Ureter (tissue), 1 donor: ENCODE measurements at places on chromosomes 4 and X. TPM values are rescaled to one million over a fixed set of nuclear protein-coding genes. Genes with fewer than 3 reads are reported as not detected.

- no peak for DNase-seq
Observed at GRCh38 chr4:142778900-142779299, 67.2 kb downstream of the INPP4B start.

DNA sequence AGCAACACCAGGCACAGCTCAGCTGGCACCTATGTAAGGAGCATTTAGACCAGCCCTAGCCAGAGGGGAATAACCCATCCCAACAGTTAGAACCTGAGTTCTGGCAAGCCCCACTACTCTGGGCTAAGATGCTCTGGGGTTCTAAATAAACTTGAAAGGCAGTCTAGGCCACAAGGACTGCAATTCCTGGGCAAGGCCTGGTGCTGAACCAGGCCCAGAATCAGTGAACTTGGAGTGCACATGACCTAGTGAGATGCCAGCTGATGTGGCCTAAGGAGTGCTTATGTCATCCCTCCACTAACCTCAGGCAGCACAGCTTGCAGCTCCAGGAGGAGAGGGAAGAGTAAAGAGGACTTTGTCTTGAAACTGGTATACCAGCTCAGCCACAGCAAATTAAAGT lies 7.6 kb upstream of the PRRG3 start:
- DNase-seq: no peak

GRCh38 chr4:99215521-99215920 lies 3.5 kb downstream of the ADH6 start:
- no peak for DNase-seq

GRCh38 chr4:76680952-76681351 lies 217.0 kb downstream of the SOWAHB start:
- DNase-seq: no peak

GRCh38 chr4:103664436-103665075 lies 55.2 kb downstream of the TACR3 start:
- no peak for DNase-seq

GRCh38 chr4:157128395-157128794 lies 52.4 kb downstream of the GLRB start:
- DNase-seq: no peak

Gene PNMA3
- total RNA-seq: 1.2 TPM

GRCh38 chr4:174133551-174133950 lies 149.9 kb downstream of the FBXO8 start:
- DNase-seq: no peak

DNA sequence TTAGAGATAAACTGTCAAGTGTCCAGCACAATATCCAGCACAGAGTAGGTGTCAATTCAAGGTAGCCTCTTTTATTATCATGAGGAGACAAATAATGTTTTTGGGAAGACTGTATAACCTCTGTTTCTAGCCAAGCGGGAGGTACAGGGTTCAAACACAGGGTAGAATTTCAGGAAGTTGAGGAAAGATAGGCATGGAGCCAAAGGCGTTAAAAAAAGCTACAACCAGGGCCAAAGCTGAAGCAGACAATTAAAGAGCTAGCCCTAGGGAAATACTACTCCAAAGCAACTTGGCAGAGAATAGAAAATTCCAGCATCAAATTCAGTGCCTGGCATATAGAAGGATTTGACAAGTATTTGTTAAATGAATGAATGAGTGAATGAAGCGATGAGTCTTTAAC lies 40.0 kb upstream of the CASK start:
- DNase-seq: no peak

DNA sequence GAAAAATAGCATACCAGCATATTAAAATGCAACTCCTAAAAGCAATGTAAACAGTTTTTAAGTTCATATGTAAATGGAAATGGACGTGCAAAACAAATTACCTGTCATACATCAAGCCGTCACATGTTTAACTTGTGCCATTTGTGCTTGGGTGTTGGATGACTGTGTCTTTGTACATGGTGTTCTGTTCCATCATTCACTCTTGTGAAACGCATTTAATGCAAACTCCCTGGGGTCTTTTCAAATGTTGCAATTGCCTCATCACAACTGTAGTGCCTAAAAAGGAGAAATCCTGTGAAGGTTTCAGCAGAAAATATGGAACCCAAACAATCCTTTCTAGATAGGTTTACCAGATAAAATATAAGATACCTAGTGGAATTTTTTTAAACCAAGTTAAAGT lies 52.4 kb downstream of the PHOX2B start:
- DNase-seq: no peak

- no peak for DNase-seq
Observed at GRCh38 chr4:114400531-114400930, 198.1 kb upstream of the UGT8 start.

DNA sequence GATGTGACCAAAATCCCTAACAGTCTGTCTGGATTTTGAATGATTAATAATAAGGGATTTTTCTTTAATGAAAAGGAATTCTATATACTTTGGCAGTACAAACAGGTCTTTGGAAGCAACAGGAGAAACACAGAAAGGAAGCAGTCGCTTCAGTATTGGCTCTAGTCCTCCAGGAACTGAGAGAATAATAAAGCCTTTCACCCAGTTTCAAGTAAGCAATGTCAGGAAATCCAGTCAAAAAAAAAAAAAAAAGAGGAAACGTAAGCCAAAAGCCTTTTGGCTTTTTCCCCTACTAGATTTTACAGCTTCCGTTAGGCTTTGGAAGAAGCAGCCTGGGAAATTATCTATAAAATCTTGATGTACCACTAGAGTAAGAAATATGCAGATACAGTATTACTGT lies 61.7 kb upstream of the HDAC8 start:
- no peak for DNase-seq

Gene CENPI
- total RNA-seq: 2.3 TPM

DNA sequence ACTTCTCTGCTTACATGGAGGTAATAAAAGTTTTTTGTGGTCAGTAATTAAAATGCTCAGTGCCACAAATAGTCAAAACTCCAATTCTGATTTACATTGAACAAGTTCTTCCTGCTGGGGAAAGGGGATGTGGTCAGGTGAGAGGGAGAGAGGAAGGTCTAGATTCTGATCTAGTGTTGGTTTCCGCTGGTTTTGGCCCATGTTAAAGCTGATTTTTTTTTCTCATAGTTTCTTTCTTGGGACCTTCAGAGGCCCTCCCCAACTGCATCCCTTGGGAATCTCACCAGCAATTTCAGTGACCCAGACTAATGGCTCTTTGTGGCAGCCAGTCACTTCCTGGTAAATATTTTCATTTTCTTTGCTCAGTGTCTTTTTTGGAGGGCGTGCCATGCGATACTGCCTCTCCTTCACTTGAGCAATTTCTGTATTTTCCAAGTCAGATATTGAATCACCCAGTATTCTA lies 332.7 kb downstream of the RAPGEF2 start:
- no peak for DNase-seq

DNA sequence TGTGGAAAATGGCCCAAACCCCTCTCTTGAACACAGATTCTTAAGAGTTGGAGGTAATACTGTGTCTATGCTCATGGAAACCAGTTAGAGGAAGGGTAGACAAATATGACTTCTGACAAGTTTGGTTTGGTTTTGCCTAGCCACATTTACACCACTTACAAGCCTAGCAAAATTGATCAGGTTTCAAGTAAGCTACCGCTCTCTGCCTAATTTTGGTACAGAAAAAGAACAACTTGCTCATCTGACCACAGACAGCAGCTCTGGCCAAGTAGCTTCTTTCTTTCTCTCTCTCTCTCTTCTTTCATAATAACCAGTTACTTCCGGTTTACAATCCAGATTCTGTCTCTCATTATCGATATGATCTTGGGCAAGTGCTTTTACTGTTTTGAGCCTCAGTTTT lies 260.0 kb downstream of the GLUD2 start:
- no peak for DNase-seq

- no peak for DNase-seq
Observed at GRCh38 chr4:53185869-53186585, 179.8 kb downstream of the SCFD2 start.

Gene IL15
- total RNA-seq: 7.0 TPM

DNA sequence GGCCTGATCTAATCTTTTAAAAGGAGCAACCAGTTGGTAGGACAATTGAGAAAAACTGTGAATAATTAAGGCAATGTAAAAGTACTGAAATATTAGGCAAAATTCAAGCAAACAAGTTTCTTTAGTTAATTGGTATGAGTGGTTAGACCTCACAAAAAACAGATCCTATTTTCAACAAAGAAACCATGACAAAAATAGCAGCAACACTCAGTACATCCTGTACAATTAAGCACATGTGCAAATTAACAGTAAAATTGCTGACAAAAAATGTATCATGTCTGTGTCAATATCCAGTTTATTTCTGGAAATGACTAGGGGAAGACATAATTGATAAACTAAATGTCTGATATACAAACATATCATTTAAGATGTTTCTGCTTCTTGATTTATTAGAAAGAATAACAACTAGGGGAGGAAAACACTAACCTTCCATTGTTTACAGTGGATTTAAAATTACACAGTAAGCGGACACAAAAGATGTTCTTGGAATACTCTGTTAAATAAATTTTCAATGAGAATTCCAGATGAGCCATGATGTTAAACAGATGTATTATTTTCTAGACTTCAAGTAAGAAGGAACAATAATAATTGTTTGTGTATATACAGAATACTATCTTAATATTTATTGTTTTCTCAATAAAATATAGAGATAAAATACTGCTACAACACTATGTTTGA lies 638.9 kb downstream of the SPRY1 start:
- no peak for DNase-seq

Gene ENPEP
- 3.9 TPM for total RNA-seq

GRCh38 chrX:55524487-55524886 lies 34.8 kb upstream of the USP51 start:
- DNase-seq: no peak

DNA sequence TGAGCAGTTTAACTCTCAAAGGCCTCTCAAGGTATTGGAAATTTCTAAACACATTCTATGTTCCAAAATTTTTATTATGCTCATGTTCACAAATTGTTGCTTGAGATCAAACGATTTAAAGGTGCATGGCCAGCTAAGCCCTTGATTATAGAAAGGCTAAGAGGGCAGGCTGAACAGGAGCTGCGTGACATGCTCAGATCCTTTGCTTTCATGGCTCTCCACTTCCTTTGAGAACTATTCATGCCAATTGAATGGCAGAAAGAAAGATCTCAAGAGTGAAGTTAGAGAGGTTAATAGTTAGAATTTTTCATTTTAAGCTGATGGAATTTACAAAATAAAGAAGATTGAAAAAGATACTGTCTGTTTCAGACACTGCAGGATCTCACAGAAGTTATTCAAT lies 594 bp downstream of the LRIT3 start:
- no peak for DNase-seq

DNA sequence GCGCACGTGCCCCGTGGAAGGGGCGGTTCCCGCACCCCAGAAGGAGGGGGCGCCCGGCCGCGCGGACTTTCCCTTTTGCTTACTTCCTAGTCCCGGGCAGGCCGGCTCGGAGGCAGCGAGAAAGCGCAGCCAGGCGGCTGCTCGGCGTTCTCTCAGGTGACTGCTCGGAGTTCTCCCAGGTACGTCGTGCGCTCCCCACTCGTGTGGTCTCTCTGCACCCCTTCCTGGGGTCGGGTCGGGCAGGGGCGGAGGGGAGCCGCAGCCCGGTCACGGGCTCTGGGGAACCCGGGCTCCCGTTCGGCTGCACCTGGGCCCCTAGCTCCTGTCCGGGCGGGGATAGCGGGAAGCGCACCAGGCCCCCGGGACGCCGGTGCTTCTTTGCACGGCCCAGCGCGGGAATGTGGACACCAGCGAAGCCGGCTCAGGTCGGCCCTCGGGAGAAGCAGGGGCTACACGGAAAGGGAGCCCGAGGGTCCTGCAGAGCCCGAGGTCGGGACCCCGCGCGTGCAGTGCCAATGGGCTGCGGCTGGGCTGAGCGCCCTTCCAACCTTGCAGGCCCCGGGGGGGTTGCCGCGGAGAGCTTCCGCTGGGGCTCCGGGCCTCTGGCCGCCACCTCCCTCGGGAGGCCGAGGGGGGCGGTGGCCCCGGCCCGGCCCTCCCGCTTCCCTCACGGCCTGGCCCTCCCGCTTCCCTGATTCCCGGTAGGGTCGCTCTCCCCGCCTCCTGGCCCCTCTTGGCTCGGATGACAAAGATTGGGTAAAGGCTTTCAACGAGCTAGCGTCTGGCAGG lies at the start of gene TLR2:
Gene TLR2 (plus strand): TSS at position 99 of the 789 bp plus-strand sequence. CDS start 18,628 bp downstream, outside the sequence.
- peak; percentile 71 for DNase-seq

GRCh38 chr4:133641191-133641590 lies 492.1 kb downstream of the PCDH10 start:
- DNase-seq: no peak
